ENCODE measurements at places on chromosomes 7 and 10. TPM values are rescaled to one million over a fixed set of nuclear protein-coding genes. Genes with fewer than 3 reads are reported as not detected.

The TLL2 gene
- total RNA-seq = 0.25 TPM

The SPOCK2 gene
- total RNA-seq = 46.9 TPM

DNA sequence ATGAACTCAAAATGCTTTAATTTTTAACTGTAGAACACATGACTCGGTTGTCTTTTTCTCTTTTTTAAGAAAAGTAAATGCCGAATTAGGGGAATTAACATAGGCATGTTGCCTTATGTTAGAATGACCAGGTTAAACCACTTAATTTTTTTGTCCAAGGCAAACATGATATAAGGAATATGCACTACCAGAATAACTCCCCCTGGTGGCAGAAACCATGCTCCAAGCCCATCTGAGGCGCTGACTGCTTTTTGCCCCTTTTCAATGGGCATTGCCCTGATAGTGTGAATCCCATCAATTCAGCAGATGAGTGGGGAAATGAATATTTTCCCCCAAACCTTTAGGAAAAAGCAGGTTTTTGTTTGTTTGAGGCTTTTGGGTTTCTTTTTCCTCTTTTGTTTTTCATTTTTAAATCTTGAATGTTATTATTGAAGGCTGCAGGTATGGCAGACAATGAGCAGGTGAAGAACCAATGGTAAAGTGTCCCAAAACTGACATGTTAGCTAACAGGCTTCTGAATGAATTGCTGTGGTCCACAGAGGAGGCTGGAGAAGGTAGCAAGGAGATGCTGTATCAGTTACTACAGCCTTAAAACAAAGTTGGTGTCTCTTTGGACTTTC is 284.3 kb downstream of the SORCS3 start:
- no peak for DNase-seq

GRCh38 chr10:31975157-31975765 is 46.6 kb upstream of the ARHGAP12 start:
- no peak for DNase-seq

GRCh38 chr7:81231301-81231838 is 312.5 kb upstream of the SEMA3C start:
- no peak for DNase-seq

DNA sequence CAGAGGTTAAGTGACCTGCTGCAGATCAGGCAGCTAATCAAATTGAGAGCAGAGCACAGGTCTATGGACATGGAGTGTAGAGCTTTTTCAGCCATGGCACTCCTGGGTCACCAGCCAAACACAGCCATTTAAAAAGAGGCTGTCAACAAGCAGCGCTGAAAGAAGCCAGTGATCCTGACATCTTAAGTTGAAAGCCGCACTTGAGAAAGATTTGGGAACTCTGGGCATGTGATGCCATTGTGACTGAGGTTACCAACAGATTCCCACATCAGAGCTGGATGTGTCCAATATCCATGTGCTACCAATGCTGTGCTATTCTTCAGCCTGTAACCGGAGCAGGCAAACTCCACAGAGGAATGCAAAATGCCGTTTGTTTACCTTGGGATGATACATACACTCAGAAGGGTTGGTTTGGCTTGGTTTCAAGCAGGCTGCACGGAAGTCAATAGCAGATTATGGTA is 56.2 kb upstream of the ABLIM1 start:
- no peak for DNase-seq

The PLEKHA8 gene
- total RNA-seq = 12.3 TPM

The PKD2L1 gene
- not detected for total RNA-seq

The FAM25A gene
- 40.0 TPM for total RNA-seq

DNA sequence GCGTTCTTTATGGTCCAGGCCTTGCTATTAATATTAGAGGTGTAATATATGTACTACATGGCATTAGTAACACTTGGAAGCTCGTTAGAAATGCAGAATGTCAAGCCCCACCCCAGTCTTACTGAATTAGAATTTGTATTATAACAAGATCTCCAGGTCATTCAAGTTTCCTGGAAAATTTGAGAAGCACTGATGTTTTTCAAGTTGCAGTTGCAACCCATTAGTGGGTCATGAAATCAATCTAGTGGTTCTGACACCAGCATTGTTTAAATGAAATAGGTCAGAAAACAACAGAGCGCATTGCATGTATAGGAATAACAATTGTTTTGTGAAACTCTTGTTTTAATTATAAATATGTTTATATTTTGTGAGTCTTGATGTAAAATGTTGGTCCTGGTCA is 28.8 kb upstream of the MICU1 start:
- no peak for DNase-seq

The PILRA gene
- 8.3 TPM for total RNA-seq

The TSPAN12 gene
- 9.6 TPM for total RNA-seq

The ANLN gene
- total RNA-seq = 18.9 TPM

GRCh38 chr7:79553811-79554555 is 100.5 kb upstream of the MAGI2 start:
- no peak for DNase-seq

- DNase-seq = no peak
These were observed 13.6 kb upstream of the COL17A1 start for GRCh38 chr10:104099269-104099668.

GRCh38 chr7:16590424-16590823 is 55.1 kb downstream of the ANKMY2 start:
- DNase-seq = no peak

GRCh38 chr7:24395512-24395911 is 111.5 kb downstream of the NPY start:
- DNase-seq = no peak

GRCh38 chr10:116985611-116986010 is 19.4 kb downstream of the SHTN1 start:
- DNase-seq = no peak

GRCh38 chr10:117441812-117442443 is 66.7 kb upstream of the PDZD8 start:
- no peak for DNase-seq

DNA sequence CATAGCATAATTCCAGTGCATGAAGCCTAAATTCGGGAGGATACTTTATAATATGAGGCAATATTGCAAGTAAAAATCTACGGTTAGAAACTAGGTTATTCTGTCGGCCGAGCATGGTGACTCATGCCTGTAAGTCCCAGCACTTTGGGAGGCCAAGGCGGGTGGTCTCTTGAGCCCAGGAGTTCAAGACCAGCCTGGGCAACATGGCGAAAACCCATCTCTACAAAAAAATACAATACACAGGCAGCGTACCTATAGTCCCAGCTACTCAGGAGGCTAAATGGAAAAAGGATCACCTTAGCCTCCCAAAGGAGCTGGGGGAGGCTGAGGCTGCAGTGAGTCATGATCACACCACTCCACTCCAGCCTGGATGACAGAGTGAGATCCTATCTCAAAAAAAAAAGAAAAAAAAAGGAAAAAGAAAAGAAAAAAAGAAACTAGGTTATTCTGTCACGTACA is 14.2 kb downstream of the SKAP2 start:
- DNase-seq = no peak

GRCh38 chr7:47576031-47576865 is 5.7 kb downstream of the TNS3 start:
- no peak for DNase-seq

DNA sequence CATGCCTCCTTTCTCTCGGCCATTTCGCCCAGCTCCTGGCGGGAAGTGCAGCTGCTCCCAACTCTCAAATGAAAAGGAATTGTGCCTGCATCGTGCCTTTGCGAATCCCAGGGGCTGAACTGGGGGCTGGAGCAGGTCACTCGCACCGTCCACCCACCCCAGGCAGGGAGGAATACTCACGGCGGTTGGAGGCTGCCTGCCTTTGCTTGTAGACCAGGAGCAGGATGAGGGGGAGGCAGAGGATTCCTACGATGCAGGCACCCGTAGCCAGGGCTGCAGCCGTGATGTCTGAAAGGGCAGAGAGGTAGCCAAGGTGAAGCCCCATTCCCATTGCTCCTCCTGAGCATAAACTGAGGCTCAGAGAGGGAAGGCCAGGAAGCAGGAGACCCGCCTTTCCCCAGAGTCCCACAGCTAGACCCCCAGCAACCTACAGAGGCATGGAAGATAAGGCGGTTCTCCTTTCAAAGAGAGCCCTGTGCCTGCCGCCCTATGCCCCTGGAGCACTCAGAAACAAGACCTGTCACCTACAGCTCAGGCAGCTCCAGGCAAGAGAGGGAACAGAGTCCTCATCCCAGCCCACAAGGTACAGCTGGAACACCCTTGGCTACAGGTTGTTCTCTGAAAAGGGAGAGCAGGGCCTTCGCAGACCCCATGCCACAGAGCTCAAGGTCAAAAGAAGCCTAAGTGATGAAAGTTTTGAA is 18.0 kb downstream of the VSIR start:
- DNase-seq = no peak

DNA sequence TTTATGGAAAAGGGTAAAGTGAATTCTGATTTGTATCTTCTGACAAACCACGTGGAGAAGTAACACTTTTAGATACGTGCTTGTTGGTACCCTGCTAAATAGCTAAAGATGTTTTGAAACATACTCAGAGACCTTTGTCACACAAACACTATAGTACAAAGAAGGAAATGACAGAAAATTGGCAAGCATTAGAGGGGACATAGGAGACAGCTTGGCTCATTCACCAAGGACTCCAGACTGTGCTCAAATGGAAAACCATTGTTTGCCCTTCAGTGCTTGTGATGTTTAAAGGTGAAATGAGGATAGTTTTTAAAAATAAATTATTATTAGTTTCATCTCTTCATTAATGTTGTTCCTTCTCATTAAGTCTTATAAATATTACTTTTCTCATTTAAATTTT is 34.0 kb upstream of the CD36 start:
- DNase-seq = no peak

The ARL4A gene
- total RNA-seq = 58.2 TPM

DNA sequence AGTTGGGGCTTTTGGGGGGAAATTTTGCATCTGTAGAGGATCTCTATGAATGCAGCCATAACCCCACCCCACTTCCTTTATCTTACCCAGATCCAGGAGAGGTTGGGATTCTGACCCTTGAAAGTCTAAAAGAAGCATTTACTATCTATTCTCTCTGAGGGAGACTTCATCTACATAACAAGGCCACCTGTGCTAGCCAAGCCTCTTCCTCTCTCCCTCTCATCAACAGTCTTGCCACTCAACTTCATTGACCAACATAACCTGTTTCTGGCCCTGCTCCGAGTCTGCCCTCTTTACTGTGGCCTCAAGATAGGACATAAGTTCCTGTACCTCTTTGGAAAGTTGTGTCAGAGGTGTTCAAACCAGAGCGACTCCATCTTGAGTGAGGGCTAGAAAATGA is 19.4 kb downstream of the TUBAL3 start:
- no peak for DNase-seq

- DNase-seq = no peak
These were observed 1.6 kb downstream of the GTF2IRD1 start for GRCh38 chr7:74455291-74455804.

DNA sequence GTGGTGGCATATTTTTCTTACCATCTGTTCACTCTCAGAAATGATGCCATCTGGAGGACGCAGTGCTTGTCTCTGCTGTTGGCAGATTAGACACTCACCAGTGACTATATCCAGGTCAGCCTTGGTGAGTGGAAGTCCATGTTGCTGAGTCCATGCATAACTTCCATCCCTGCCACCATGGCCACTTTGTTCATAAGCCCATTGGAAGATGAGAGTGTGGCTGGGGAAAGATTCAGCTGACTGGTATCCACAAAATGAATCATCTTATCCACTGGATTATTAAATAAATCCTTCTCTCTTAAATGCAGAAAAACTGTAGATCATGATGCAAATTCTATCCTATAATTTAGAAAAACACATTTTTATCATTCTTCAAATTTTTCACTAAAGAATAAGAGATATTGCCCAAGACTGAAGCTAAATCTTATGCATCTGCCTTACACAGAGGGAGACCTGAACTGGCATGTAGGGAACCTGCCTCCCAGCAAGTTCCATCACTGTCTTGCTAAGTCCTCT is 726.9 kb downstream of the TNS3 start:
- DNase-seq = no peak

- no peak for DNase-seq
These were observed 595.0 kb downstream of the ARL4A start for GRCh38 chr7:13282377-13282980.

The GDF2 gene
- total RNA-seq = not detected

DNA sequence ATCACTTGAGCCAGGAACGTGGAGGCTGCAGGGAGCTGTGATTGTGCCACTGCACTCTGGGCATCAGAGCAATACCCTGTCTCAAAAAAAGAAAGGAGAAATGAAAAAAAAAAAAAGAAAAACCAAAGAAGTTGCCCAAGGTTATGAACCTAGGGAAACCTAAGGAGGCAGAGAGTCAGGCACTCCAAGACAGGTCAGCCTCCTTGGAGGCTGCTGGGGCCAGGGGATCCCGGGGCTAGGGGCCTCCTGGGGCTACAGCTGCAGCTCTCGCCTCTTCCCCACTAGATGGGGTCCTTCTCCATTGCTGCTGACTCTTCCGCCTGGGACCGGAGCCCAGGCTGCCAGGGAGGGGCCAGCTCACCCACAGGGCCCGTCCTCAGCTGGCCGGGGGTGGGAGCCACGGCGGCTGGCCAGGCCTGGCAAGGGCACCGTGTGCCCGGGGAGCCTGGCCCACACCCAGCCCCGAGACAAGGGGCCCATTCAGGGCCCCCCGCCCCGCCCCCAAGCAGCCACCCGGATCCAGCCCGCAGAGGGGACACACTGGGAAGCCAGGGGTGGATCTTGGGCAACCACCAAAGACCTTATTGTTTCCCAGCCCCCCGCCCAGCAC is 1.7 kb upstream of the SPACDR start:
- no peak for DNase-seq

- DNase-seq = no peak
These were observed 19.7 kb upstream of the SHH start for GRCh38 chr7:155831807-155832524.

The TRIM24 gene
- total RNA-seq = 12.5 TPM

The GPR26 gene
- total RNA-seq = not detected

Data from vagina (tissue), 2 donors.